Activated CD8-positive, alpha-beta T cell treated with anti-CD3 and anti-CD28 coated beads, Interleukin-2, amount 10 ng/mL, durations not matched to agents 7 days and 5 days (primary cell): ENCODE measurements at places on chromosomes 2 and 18. TPM values are rescaled to one million over a fixed set of nuclear protein-coding genes. Genes with fewer than 3 reads are reported as not detected.
A peak's percentile ranks its signal among the peaks of the same experiment; 100 is the strongest.

- peaks cover 13% of the 10 kb centered on the region for H3K27me3 ChIP-seq
- peaks cover 37% of the 10 kb centered on the region for H3K4me1 ChIP-seq
These were observed 22.6 kb downstream of the PLEK start for GRCh38 chr2:68387408-68388350.

DNA sequence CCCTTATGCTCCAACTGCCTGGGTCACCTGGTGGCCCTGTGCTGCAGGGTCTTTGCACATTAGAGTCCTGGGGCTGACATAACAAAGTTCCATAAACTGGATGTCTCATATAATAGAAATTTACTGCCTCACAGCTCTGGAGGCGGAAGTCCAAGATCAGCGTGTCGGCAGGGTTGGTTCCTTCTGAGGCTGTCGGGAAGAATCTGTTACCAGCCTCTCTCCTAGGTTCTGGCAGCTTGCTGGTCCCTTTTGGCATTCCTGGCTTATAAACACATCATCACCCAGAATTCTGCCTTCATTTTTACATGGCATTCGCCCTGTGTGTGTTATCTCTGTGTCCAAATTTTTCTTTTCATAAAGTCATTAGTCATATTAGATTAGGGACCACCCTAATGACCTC is 170.5 kb downstream of the NDUFA10 start:
- peaks cover 20% of the 10 kb centered on the region for H3K27me3 ChIP-seq
- no peaks in the 10 kb centered on the region for H3K36me3 ChIP-seq
- H3K4me1 ChIP-seq, result no peaks in the 10 kb centered on the region
- no peak overlapping the region for H3K4me3 ChIP-seq

GRCh38 chr2:202636213-202636513 is 1.4 kb downstream of the FAM117B start:
- no peak for DNase-seq
- no peaks in the 10 kb centered on the region for H3K27me3 ChIP-seq
- H3K4me1 ChIP-seq, result peaks cover 60% of the 10 kb centered on the region
- H3K4me3 ChIP-seq, result peak overlapping the region; percentile 81
- peaks cover 14% of the 10 kb centered on the region for H3K36me3 ChIP-seq

GRCh38 chr18:29361843-29362242 is 1184.9 kb upstream of the CDH2 start:
- no peaks in the 10 kb centered on the region for H3K4me1 ChIP-seq
- no peaks in the 10 kb centered on the region for H3K36me3 ChIP-seq
- H3K27me3 ChIP-seq, result no peaks in the 10 kb centered on the region
- no peak overlapping the region for H3K27ac ChIP-seq

DNA sequence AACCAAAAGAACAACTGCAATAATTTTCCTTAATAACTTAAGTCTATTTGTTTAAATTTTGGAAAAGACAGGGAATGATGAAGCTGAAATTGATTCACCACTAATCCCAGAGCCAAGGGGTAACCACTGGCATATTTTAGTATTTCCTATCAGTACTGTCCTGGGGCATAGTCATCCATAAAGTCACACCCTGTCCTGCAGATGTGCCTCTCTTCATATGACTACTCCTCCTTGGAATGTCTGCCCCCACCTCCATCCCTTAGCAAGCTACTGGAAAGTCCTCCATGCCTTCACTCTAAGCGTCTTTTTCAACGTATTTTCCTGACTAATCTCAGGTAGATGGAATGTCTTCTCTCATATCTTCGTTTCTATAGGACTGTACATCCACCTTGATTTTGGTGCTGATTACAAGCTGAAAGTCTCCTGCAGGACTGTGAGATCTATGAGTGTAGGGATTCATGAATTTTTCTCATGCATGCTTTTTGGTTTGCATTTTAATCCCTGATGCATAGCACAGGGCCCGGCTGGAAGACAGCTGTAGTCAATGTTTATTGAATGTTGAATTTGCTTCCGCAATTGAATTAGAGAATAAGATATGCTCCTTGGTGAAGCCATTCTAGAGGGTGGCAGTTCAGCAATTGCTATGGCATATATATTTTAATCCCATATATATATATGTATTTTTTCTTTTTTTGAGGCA is 85.6 kb downstream of the MOGAT1 start:
- H3K4me1 ChIP-seq, result peaks cover 23% of the 10 kb centered on the region
- peaks cover 24% of the 10 kb centered on the region for H3K27me3 ChIP-seq
- no peaks in the 10 kb centered on the region for H3K36me3 ChIP-seq
- no peak overlapping the region for H3K27ac ChIP-seq

GRCh38 chr2:76517574-76517909 is 806.8 kb upstream of the GCFC2 start:
- no peak overlapping the region for H3K27ac ChIP-seq
- no peaks in the 10 kb centered on the region for H3K4me1 ChIP-seq
- H3K27me3 ChIP-seq, result no peaks in the 10 kb centered on the region
- no peak for DNase-seq
- no peak overlapping the region for H3K4me3 ChIP-seq

DNA sequence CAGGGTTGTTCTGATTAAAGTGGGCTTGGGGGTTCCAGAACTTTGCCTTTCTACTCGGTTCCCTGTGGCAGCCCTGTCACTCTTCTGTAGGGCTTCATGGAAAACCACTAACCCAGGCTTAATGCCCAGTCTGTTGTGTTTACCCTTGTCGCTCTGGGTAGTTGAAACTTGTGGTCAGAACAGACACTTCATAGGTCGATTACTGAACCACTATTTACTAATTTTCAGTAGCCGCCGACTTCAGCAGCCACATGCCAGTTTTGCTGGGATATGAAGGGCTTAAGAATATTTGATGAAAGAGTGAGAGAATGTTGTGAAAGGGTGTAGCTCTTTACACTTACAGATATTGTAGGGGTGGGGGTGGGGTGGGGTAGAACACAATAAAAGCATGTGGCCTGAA is 362.3 kb downstream of the RND3 start:
- no peaks in the 10 kb centered on the region for H3K27me3 ChIP-seq
- H3K4me1 ChIP-seq, result no peaks in the 10 kb centered on the region
- H3K4me3 ChIP-seq, result no peak overlapping the region

- H3K36me3 ChIP-seq, result peaks cover 91% of the 10 kb centered on the region
- H3K27ac ChIP-seq, result peak overlapping the region; percentile 91
- DNase-seq, result no peak
These were observed 3.1 kb downstream of the PSD4 start for GRCh38 chr2:113176696-113177355.

GRCh38 chr18:23693846-23694245 is 4.6 kb downstream of the LAMA3 start:
- peaks cover 6% of the 10 kb centered on the region for H3K4me1 ChIP-seq
- H3K27me3 ChIP-seq, result peaks cover 30% of the 10 kb centered on the region
- H3K36me3 ChIP-seq, result no peaks in the 10 kb centered on the region
- H3K27ac ChIP-seq, result no peak overlapping the region
- H3K4me3 ChIP-seq, result no peak overlapping the region
- no peak for DNase-seq

DNA sequence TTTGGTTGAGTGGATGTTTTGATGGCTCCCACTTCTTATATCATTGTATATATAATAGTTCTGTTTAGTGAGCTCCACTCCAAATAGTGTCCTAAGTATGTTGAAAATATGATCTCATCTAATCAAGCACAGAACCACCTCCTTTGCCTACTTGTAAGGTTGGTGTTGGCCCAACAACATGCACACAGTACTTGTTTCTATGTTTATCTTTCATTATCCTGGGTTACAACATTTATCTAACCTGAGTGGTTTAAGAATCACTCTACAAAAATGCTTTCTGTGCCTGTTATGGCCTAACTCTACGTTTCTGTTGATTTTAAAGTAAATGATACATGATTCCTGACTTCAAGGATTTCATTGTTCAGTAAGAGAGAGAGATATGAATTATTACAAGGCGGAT is 281.9 kb downstream of the FIGN start:
- H3K27ac ChIP-seq, result no peak overlapping the region
- no peaks in the 10 kb centered on the region for H3K27me3 ChIP-seq
- no peaks in the 10 kb centered on the region for H3K4me1 ChIP-seq
- no peak for DNase-seq
- no peak overlapping the region for H3K4me3 ChIP-seq

GRCh38 chr2:174682007-174682577 is 82.2 kb downstream of the CHRNA1 start:
- H3K27me3 ChIP-seq, result no peaks in the 10 kb centered on the region
- H3K4me3 ChIP-seq, result peak overlapping the region; percentile 81
- peak overlapping the region; percentile 77 for H3K27ac ChIP-seq
- DNase-seq, result peak; percentile 53
- peaks cover 74% of the 10 kb centered on the region for H3K4me1 ChIP-seq

DNA sequence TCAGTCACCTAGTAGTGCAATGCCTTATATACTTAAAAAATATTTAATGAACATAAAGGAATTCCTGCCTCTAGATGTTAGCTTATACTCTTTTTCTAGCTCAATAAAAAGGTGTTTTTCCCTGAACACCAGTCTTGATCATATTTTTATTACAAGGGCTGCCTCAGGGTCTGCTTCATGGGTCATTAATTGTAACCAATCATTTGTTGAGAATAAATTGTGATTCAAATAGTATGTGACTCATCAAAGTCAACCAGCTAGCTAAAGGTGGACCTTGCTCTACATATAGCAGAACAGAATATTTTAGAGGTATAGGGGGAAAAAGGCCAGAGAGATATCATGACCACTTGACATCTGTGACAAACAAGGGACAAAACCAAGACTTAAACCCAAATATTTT is 114.0 kb downstream of the PIK3C3 start:
- peaks cover 47% of the 10 kb centered on the region for H3K36me3 ChIP-seq
- H3K27ac ChIP-seq, result no peak overlapping the region
- DNase-seq, result no peak
- no peak overlapping the region for H3K4me3 ChIP-seq
- H3K27me3 ChIP-seq, result no peaks in the 10 kb centered on the region

GRCh38 chr2:101305035-101305434 is 3.5 kb downstream of the RNF149 start:
- H3K4me3 ChIP-seq, result peak overlapping the region; percentile 93
- peaks cover 56% of the 10 kb centered on the region for H3K36me3 ChIP-seq
- no peak for DNase-seq
- H3K27ac ChIP-seq, result peak overlapping the region; percentile 67

Gene SLC35F5
- total RNA-seq, result 16.5 TPM

Gene BOLL
- not detected for total RNA-seq

Gene MYO1B
- 3.4 TPM for total RNA-seq

Gene GNAL
- total RNA-seq, result not detected

Gene EPHA4
- 1.5 TPM for total RNA-seq

Gene CSRNP3
- not detected for total RNA-seq

Gene TNFAIP6
- not detected for total RNA-seq

Gene ITGA6
- total RNA-seq, result 14.6 TPM

Gene ANKRD30B
- not detected for total RNA-seq

Gene ASXL3
- total RNA-seq, result not detected
